ENCODE measurements at places on chromosomes 7 and 10.
A peak's percentile ranks its signal among the peaks of the same experiment; 100 is the strongest.

DNA sequence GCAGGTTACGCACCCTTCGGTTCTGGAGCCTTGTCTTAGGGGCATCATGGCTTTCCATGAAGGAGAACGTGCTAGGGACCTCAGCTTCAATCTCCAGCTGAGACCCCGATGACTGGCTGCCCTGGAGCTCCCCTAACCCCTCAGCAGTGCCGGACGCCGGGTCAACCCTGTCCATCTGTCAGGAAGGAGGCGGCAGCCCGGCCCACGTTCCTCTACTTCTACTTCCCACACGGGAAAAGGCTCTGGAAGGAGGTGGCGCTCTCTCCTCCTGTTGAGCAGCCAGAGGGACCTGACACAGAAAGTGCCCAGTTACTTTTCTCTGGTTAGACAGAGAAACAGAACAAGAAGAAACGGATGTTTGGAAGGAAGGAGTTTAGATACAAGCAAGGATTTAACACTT is 87.4 kb downstream of the DYNC2I1 start:
- DNase-seq, result no peak

- DNase-seq, result no peak
Measured at GRCh38 chr7:81676105-81676811, 93.6 kb downstream of the HGF start.

- no peak for DNase-seq
Measured at GRCh38 chr10:121294630-121295029, 303.6 kb downstream of the FGFR2 start.

DNA sequence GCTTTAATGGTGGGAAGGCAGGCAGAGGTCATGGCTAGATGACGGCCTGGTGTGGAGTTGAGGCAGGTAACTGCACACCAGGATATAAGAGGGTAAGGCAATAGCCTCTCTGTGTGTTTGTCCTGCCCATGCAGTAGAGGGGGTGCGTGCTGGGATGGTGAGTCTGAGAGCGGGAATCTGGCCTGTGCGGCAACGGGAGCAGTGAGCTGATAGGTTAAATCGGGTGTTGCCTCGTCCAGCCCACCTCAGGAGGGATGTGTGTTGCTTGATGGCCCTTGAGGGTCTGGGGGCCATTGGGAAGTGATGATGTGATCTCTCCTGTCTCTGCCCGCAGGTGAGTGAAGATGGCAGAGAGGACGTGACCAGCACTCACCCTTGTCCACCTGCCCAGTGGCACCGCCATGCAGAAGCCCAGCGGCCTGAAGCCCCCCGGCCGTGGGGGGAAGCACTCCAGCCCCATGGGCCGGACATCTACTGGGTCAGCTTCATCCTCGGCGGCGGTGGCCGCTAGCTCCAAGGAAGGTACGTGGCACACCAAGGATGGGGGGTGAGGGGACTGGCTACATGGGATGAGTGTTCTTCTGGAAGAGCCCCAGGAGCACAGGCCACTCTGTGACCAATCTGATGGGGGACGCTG is 28.1 kb downstream of the CLIP2 start:
- DNase-seq, result no peak

- no peak for DNase-seq
Measured at GRCh38 chr7:98317366-98318040, 36.0 kb downstream of the BRI3 start.

- DNase-seq, result peak; percentile 99
Measured at GRCh38 chr7:150383710-150384397, 4.7 kb downstream of the ZNF775 start.
